ENCODE measurements at places on chromosomes 5 and 9. TPM values are rescaled to one million over a fixed set of nuclear protein-coding genes. Genes with fewer than 3 reads are reported as not detected.

DNA sequence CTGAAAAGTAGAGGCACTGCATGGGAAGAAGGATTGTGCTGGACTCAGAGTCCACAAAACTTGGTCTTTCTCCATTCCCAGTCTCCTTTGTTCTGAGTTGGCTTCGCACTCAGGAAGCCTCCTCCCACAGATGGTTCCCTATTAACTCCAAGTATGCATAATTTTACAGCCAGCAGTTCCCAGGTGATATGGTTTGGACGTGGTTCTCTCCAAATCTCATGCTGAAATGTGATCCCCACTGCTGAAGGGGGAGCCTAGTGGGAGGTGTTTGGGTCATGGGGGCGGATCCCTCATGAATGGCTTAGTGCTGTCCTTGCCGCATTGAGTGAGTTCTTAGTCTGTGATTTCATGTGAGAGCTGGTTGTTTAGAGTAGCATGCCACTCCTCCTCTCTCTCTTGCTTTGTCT lies 86.6 kb downstream of the FEM1C start:
- DNase-seq: peak; percentile 72

- DNase-seq: no peak
Observed at GRCh38 chr5:16531063-16531648, 65.6 kb upstream of the ZNF622 start.

GRCh38 chr5:172493906-172494305 lies 39.6 kb upstream of the SH3PXD2B start:
- no peak for DNase-seq

DNA sequence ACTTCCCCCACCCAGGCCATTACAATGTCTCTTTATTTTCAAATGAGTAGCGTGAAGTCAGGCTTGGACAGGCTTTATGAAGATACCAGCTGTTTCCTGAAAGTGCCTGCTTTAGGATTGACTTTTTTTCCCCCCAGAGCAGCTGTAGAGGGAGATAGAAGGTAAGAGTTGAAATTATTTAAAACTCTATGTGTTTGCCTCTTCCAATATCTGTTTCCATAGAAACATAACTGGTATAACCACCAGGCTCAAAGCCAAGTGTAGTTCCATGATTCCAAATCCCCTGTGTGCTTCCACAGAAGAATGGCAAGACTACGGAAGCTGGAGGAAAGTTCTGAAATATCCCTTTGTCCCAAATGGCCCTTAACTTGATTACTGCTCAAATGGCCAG lies 87.4 kb upstream of the TBC1D2 start:
- no peak for DNase-seq

GRCh38 chr5:163585206-163585605 lies 79.8 kb downstream of the MAT2B start:
- no peak for DNase-seq

GRCh38 chr9:134068744-134069479 lies 1.1 kb upstream of the BRD3 start:
- DNase-seq: no peak

DNA sequence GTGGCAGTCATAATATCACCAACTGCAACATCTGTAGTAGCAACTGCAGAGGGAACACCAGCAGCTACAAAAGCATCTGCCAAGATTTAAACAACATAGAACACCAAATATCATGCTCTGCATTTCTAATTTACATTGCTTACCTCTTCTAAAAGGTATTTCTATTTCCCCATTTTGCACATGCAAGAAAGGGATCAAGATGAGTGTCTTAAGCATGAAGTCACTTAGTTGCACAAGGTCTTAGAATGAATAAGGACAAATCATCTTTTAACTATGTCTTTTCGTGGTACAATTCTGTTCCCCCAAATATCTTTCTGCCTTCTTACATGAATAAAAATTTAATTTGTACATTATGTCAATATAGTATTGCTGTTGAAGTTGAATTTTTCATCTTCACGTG lies 1746.4 kb downstream of the EFNA5 start:
- no peak for DNase-seq

- no peak for DNase-seq
Observed at GRCh38 chr9:123426406-123426805, 70.4 kb downstream of the CRB2 start.

DNA sequence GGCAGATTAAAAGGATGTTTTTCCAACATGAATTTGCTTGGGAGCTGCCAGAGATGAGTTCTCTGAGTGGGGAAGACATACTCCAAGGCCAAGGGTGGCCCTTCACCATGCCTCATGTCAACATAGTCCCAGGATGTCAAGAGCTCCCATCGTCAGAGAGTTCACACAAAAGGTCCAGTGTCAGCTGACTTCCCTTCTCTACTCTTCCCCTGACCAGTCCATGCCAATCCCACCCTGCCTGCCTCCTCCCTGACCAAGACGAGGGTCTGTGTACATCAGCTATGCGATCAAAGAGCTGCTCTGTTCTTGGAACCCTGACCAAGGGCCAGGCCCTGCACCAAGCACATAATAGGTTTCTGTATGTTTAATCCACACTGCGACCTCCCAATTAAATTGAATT lies 71.2 kb upstream of the ZNF622 start:
- DNase-seq: no peak

DNA sequence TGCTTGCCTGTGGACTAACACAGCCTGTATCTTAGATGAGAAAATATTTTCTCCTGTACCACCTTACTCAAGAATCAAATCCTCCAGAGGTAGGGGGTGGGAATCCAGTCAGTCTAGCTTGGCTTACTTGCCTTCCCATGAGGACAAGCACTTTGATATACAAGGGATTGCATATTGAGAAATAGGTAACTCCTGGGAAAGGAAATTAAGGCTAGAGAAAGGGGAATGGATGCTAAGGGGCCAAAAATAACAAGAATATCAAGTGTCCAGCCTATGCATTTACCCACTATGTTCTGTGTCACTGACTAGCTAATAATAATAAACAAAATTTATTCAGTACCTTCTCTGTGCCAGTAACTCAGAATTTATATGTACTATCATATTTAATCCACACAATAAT lies 21.4 kb upstream of the SNX2 start:
- no peak for DNase-seq

GRCh38 chr5:77208507-77209163 lies 1.8 kb upstream of the PDE8B start:
- DNase-seq: no peak

DNA sequence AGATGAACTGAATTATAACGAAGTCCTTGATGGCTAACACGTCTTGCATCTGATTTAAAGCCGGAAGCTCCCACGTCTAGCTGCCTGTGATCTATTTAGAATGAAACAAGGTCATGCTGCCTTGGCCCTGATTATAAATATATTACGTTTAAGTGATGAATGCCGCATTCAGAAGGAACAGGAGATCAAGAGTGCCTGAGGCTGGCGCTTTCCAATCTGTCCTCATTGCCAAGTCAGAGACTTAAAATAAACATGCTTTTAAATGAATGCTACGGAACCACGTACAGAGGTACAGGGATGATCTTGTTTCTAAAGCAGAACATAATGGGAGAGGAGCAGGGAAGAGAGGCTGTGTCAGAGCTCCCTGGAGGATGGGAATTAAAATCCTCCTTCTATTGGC lies 292.8 kb downstream of the TLE1 start:
- DNase-seq: no peak

DNA sequence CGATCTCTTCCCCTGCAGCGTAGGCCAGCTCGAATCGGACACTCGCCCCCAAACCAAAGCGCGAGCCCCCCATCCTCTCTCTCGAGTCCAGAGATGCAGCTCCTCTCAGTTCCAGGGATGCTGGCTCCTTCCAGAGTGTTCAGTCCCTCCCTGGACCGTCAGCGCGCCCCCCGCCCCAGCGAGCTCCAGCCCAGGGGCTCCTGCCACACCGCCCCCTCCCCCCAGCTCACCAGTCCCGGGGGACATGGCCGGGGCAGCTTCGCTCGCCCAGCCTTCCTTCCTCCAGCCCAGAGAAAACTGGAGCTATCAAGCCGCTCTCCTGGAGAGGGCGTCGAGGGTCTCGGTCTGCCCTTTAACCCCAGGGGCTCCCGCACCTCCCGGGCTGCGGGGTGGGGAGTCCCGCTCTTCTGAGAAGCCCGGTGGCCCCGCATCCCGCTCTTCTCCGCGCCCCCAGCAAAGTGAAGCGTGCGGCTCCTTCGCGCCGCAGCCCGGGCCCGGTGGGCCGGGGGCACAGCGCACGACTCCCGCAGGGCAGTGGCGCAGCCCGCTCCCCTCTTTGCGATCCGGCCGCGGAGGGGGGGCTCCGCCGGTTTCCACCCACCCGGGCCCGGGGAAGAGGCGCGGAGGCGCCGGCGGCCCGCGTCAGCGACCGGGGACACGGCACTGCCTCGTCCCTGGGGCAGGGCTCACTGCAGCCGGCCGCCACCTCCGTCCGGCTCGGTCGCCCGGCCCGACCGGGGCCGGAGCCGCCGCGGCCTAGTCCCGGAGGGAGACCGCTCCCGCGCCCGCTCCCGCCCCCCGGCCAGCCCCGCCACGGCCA lies 587 bp downstream of the MIER3 start:
- DNase-seq: peak; percentile 35

DNA sequence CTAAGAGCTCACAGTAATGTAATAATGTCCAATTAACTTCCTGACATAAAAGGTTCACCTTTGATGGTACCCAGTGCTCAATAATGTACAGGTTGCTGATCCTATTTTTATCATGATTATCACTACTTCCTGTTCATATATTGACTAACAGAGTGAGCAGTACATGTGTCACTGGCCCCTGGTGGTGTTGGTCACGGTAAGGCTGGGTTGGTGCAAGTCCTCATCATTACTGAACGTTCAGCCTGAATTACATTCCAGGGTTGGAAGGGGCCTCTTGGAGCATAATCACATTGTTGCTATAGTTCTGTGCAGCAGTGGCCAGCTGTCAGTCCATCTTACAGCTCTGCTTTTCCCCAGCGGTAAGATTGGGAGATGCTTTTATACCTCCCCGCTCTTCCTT lies 24.2 kb upstream of the CKMT2 start:
- DNase-seq: no peak

GRCh38 chr9:32351845-32352244 lies 32.6 kb upstream of the ACO1 start:
- no peak for DNase-seq

DNA sequence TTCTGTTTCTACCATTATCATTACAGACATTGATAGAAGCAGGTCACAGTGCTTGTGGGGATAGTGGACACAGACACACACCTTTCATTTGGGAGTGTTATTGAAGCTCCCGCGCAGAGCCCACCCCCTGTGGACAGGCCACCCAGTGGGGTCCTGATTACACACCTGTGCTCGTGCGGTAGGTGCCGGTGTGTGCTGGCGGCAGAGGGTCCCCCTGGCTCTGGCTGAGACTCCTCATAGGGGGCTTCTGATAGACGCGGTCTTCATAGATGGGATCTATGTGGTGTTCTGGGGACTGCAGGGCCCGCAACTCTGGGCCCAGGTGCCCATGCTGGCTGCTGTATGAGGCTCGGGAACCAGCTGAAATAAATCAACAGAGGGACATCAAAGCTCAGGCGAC lies 539.7 kb downstream of the CTNND2 start:
- DNase-seq: no peak

- DNase-seq: no peak
Observed at GRCh38 chr5:68459093-68459809, 243.7 kb downstream of the PIK3R1 start.

- no peak for DNase-seq
Observed at GRCh38 chr9:98760231-98760630, 36.1 kb downstream of the ANKS6 start.

DNA sequence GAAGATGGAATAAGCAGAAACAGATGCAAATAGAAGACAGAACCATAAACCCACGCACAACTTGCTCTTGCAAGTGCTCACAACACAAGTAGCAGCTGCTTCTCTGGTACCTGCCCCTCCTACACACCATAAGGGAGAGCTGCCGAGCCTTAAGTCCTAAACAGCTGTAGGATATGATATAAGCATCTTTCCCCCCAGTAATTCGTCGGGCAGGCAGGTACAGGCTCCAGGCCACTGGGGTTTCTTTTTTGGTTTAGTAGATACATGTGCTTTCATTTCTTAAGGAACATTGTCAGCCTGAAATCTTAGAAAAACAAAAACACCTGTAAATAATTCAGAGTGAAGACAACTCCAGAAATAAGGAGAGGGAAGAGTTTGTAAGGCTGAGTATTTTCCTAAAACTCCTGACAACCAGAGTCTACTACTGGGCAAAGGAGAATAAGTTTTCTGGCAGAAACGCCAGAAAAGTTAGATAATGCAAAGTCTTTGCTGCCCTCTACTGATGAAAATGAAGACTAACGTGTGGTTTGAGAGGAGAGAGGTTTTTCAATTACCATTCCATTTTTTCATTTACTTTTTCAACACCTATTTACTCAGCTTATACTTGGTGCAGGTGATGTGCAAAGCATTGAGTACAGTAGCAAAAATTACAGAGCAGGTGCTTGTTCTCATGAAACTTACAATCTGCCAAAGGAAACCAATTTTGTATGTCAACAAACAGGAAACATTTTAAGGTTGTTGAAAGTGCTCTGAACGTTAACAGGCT lies 20.1 kb upstream of the TCERG1 start:
- no peak for DNase-seq

GRCh38 chr5:149762958-149763630 lies 33.0 kb downstream of the PPARGC1B start:
- no peak for DNase-seq

- DNase-seq: no peak
Observed at GRCh38 chr5:78659114-78659513, 10.5 kb upstream of the LHFPL2 start.

- DNase-seq: no peak
Observed at GRCh38 chr5:65059681-65060598, 291.2 kb downstream of the CWC27 start.

DNA sequence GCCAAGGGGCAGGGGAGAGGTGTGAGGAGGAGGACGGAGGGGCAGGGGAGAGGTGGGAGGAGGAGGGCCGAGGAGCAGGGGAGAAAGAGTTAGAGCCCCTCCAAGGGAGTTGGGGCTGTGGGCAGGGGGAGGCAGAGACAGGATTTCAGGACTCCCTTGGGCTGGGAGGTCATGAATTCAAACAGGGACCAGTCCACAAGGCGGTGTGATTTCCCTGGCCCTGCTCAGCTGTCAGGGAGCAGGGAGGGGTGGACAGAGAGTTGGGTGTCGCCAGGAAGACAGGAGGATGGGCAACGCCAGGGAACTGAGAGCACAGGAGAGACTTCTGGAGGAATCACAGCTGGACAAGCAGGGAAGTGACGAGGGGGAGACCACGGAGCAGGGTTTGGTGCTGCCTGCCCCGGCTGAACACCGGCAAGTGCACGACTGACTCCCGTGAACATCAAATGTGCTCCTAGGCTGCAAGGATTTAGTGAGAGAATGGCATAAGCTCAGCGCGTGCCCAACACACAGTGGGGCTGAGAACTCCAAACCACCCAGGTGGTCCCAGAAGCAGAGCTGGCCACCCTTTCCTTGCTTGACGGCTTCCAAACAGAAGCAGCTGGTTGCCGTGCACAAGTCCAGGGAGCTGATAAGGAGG lies 17.8 kb upstream of the OLFM1 start:
- no peak for DNase-seq

Gene KCNV2
- not detected for total RNA-seq

Gene RACK1
- 1,679 TPM for total RNA-seq

Gene PKD2L2
- not detected for total RNA-seq

Gene IQGAP2
- total RNA-seq: 25.0 TPM

Gene LCN15
- not detected for total RNA-seq

Gene KIF24
- 4.1 TPM for total RNA-seq

Gene ATP6V0E1
- total RNA-seq: 261 TPM

Gene RORB
- total RNA-seq: not detected

Gene GRIN3A
- not detected for total RNA-seq

Gene FOXD1
- total RNA-seq: 7.8 TPM

Gene CCDC192
- 2.5 TPM for total RNA-seq

All from Calu3 (cell line).